Effector CD4-positive, alpha-beta T cell (primary cell): ENCODE measurements at places on chromosomes 11 and 22.

DNA sequence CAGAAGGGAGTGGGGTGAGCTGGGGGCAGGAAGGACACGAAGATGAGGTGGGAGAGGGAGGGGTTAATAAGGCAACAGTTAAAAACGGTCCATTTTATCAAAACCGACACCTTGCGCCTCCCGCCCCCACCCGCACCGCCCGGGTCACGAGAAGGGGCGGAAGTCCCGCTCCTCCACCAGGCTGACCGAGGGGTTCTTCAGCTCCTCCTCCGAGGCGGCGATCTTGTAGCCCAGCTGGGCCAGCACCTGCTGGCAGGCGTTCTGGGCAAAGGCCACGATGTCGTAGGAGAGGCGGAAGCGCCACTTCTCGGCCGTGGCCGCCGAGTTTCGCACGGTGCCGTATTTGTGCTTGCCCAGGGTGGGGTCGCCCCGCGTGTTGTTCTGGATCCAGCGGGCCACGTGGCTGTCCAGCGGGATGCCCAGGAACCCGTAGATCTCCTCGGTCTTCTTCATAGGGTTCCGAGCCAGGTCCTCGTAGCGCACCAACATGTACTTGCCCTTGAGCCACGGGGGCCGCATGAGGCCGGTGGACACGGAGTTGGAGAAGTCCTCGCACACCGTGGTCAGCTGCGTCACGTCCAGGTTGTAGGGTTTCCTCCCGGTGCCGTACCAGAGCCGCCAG lies 15.8 kb downstream of the CHST1 start:
- DNase-seq, result no peak

DNA sequence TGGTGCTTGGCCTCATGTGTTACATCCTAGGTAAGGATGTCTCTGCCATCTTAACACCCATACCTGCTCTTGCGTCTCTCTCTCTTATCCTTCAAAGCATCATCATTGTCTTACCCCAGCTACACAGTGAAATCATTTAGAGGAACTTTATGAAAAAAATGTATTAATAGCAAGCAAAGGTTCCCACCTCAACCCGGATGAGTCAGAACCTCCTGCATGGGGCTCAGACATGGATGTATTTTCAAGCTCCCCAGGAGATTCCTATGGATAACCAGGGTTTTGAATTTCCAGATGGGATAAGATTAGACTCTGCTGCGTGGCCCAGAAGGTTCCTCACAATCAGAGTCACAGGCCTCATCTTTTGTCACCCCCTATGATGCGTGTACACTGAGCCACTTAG lies 89.1 kb upstream of the NNMT start:
- DNase-seq, result no peak

DNA sequence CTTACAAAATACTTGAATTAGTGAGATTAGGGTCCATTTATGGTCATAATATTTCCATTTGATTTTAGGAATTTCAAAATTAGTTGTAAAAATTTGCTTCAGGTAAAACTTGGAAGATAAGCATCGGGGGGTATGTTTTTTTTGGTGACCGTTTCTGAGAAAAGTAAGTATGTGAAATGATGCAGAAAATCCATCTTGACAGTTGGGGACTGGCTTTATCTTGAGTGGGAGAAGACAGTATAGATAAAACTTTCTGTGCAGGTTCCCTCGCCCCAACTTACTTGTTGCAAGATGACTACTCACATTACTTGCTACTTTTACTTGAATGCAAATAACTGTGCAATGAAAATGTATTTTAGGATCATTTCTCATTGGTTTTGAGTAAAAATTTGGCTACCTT lies 49.5 kb downstream of the DNAJC24 start:
- no peak for DNase-seq

DNA sequence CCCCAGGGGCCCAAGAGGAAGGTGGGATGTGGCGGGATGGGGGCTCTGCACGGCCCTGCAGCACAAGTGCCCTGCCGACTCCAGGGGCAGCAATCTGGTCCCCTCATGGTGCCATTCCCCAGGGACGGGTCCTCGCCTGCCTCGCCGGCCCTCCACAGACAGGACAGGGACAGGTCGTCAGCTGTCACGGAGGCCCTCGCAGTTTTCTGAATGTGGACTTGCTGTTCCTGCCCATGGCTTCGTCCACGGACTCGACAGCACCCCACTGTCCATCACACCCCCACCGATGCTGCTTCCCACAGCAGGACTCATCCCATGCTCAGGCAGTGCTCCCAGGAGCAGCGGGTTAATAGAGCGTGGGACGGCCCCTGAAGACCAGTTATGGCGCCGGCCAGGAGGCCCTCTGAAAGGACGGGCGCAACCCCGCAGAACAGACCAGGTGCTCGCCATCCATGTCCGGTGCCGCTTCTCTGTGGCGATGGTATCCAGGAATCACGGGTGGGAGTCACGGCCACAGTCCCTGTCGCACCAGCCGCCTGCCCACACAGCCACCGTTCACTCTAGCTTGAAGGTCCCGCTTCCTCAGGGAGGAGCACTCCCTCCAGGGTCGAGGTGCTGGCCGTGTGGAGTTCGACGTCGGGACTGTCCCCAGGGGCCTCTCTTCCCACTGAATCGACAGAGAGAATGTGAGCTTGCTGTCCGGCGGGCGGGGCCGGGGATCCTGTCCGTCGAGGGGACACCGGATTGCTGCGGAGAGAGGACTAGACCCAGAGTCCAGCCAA lies 18.5 kb upstream of the MUC2 start:
- no peak for DNase-seq

GRCh38 chr22:17115945-17116565 lies 5.1 kb downstream of the TMEM121B start:
- no peak for DNase-seq

DNA sequence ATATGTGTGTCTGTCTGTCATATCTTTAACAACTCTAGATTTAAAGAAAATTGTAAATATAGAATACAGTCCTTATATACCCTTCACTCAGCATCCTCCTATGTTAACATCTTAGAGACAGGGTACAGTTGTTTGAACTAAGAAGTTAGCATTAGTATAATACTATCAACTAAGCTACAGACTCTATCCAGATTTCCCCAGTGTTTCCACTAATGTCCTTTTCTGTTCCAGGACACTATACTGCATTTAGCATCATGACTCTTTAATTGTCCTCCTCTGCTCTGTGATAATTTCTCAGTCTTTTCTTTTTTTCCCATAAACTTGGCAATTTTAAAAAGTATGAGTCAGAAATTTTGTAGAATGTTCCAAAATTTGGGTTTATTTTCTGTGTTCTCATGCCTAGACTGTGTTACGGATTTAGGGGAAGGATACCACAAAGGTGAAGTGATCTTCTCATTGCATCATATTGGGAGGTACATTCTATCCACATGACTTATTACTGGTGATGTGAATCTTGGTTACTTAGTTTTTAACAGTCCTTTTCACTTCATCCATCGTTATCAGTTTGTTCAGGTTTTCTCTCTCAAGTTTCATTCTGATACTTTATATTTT lies 168.4 kb downstream of the SBF2 start:
- no peak for DNase-seq

- DNase-seq, result no peak
Observed at GRCh38 chr22:39122772-39123470, 25.9 kb downstream of the APOBEC3H start.

- DNase-seq, result no peak
Observed at GRCh38 chr11:95360377-95361075, 129.5 kb upstream of the SESN3 start.

- peak; percentile 60 for DNase-seq
Observed at GRCh38 chr22:17087498-17088131, 2.8 kb downstream of the IL17RA start.

- no peak for DNase-seq
Observed at GRCh38 chr22:31929167-31929930, 15.0 kb upstream of the YWHAH start.

GRCh38 chr11:28820296-28820989 lies 712.3 kb downstream of the METTL15 start:
- no peak for DNase-seq

GRCh38 chr11:113193016-113193415 lies 121.4 kb upstream of the TTC12 start:
- DNase-seq, result no peak

GRCh38 chr11:73271936-73272679 lies at the start of gene P2RY6:
Gene P2RY6, plus strand, starts transcription at chr11:73272338. Its CDS starts 24,181 bp downstream, at chr11:73296519.
- DNase-seq, result no peak

GRCh38 chr22:42621505-42622002 lies 6.9 kb upstream of the POLDIP3 start:
- DNase-seq, result peak; percentile 44

DNA sequence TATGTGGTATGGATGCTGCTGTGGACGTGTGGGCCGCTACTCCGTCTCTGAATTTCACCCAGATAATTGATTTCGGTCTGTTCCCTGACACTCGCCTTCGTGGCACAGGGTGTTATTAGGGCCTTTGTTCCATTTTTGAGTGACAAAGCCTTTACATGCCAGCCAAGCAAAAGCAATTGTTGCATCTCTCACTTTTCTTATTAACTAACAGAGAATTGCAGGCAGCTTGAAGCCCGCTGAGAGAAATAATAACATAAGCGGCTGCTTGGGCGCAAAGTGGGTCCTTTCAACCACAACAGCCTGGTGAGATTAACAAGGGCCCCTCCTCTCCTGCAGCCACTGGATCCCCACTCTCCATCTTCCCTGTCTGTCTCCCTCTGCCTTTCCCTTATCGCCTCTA lies 449.4 kb downstream of the NTM start:
- no peak for DNase-seq

DNA sequence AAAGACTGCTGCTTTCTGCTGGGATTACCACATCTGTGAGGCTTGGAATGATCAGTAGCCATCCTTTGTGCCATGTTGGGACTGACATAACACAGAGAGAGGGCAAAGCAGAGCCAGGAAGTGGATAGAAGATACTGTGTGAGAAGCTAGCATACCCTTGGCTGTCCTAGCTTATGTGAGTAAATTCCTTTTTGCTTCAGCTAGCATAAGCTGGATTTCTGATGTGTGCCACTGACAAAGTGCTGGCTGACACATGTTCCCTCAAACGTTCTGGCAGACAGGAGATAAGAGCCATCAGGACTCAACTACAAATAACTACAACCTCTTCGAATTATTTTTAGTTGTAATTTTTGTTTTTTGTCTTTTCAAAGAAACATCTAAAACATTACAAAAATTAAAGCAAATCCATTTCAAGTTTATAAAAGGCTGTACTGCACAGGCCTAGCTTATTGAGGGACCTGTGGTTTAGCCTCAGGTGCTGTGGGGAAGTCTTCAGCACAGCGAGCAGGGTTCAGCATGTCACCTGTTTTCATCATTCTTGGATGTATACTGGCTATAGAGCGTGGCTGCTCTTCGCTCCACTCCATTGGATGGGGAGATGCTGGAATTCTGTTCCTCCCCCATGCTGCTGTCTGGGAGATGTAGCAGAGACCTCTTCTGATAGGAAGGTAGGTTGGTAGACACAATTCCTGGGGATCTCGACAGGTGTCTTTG lies 120.9 kb downstream of the SWAP70 start:
- no peak for DNase-seq

DNA sequence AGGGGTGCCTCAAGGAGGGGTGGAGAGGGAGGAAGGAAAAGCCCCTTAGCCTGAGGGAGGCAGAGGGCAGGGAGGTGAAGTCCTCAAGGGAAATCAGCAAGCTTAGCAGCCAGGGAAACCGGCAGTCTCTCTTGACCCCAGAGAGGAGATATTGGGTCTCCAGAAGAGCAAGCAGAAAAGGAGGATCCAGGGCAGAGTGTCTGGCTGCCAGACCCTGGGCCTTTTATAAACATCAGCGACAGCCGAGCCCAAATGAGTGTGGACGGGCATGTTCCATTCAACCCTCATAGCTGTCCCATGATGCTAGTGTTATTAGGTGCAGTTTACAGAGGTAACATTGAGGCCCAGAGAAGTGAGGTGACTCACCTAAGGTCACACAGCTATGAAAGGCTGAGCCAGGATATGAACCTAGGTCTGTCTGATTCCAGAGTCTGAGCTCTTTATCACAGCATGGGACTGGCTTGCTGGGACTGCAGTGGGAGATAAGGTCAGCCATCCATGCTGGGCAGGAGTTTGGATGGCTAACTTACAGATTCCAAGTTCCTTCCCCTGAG lies 9.3 kb downstream of the PRDM11 start:
- DNase-seq, result no peak

- no peak for DNase-seq
Observed at GRCh38 chr11:37643968-37644367, 1045.9 kb upstream of the RAG2 start.

DNA sequence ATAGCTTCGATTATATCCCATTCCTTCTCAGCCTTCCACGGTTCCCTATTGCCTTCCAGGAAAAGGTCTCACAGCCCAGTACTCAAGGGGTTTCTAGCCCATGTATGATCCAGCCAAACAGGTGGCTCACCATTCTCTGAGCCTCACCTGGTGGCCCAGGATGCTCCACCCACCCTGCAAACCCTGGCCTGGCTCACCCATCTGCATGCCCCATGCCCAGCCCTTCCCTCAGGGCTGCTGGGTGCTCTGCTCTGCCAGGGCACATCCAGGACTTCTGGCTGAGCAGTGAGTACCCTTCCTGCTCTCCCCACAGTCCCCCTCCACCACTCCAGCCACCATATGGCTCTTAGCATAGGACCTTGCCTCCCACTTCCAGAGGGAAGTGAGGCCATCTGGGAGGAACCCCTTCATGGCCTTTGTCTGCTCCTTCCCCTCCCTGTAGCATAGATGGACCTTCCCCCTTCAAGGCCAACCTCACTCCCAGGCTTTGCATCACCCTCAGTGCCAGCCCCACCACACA lies 5.8 kb upstream of the RCOR2 start:
- DNase-seq, result no peak

DNA sequence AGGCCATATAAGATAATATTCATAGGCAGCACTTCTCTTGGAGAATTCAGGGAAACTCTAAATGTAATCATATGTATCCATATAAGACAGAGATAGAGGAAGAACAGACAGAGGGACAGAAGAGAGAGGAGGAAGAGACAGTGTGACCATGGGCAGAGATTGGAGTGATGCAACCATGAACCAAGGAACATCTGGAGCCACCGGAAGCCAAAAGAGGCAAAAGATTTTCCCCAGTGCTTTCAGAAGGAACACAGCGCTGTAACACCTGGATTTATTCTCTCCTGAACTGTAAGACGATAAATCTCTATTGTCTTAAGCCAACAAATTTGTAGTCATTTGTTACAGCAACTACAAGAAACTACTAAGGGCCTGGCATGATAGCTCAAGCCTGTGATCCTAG lies 57.7 kb downstream of the GAB2 start:
- no peak for DNase-seq

GRCh38 chr22:25029181-25029580 lies 76.7 kb downstream of the KIAA1671 start:
- DNase-seq, result no peak

DNA sequence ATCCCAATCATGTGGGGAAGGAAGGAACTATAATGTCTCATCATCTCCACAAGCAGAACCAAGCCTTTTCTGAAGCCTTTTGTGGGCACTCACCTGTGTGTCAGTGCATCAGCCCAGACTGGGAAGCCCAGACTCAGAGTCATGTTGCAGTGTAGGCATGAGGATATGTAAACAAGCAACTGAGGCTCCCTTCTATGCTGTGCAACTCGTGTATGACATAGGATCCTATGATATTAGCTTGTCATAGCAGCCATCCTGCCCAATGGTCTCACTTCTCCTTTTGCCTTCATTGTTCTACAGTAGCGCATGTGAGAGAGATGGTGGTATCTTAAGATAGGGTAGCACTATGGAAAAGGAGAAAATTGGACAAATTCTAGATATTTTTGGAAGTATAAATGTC lies 103.4 kb upstream of the OLFML1 start:
- no peak for DNase-seq
